Activated effector memory CD4-positive, alpha-beta T cell treated with anti-CD3 and anti-CD28 coated beads, Interleukin-2, amount 50 U/mL, for 16 hours (primary cell): ENCODE measurements at places on chromosomes 4 and X.

DNA sequence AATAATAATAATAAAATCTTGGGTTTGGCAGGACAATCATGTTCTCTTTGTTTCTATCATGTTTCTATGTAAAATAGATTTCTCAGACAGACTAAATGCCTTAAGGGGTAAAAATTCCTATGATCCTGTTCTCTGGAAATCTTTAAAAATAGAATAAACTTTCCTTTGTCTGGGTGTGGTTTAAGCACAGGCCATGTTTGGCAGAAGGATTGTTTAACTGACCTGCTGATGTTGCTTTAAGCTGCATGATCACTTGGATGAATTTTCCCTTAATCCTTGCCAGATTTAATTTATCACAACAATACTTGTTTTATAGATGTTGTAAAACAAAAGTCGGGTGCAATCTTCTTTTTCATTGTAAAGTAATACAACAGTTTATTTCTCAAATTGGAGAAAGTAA is 341.7 kb upstream of the FAT1 start:
- no peak for DNase-seq

- DNase-seq, result no peak
Observed at GRCh38 chrX:48460606-48461005, 9.5 kb downstream of the SLC38A5 start.

DNA sequence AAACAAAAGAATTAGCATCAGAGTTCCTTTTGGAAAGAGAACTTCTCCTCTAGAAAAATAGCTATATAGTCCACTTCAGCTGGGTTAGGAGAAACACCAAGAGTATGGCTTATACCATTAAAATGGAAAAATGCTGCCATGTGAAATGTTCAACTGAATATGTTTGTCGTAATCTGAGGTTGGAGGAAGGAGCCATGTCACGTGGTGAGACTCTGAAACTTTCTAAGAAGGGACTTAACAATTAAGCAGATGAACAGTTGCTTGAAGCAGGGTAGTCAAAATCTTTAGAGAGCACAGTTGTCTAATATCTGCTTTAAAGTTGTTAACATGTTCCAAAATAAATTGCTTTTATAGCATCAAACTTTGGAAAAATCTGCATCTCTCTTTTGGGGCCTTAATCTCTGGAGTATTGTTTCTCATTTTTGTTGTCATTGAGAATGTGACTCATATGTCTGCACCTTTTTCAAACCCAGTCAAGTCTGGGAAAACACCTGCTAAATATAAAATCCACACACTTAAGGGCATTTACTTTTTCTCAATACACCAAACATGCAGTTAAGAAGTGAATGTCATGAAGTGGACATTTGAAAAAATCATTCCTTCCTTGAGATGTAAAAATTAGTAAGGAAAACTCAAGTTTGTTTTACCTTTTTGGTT is 168.8 kb upstream of the PDE5A start:
- no peak for DNase-seq

DNA sequence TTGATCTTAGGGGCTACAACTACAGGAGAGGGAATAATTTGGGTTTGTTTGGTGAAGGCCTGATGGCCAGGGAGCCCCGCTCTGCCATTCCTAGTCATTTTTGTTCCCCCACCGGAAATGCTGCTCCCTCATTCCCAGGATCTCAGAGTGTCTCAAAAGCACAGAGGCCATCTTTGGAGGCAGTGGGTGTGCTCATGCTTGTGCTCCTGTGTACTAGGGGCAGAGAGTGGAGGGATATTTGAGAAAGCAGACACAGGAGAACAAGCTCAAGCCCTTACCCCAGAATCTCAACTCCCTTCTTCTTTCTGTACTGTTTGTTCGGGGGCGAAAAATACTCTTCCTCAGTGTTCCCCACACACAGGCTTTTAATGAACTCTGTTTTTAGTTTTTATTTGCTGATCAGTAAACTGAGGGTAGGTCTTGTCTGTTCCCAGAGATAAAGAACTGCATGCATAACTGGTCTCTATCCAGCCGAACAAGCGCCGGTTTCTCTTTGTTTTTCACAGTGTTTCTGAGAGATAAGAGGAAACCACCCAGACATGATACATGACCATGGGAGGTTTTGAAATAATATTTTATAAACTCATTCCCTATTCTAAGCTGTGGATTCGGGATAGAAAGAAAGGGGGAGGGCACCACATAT is 32.9 kb upstream of the XK start:
- no peak for DNase-seq

DNA sequence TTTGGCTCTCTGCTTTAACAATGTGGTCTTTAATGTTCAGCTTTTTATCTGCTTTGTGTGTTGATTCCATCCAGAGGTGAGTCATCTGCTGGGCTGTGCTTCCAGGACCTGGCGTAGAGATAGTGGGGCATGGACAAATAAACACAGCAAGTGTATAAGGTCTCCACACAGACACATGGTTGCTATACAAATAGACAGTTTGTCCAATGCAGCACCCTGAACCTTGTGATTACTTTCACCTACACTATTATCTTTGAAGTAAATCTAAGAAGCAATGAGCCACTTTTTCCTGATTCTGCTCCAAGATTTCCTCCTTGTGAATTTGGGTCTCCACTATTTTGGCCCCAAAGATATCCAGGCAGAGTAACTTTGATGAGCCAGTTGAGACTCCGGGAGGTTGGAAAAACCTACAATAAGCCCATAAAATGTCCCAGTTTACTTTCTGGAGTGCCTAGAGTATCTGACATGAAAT is 12.1 kb downstream of the PPARGC1A start:
- DNase-seq, result no peak

DNA sequence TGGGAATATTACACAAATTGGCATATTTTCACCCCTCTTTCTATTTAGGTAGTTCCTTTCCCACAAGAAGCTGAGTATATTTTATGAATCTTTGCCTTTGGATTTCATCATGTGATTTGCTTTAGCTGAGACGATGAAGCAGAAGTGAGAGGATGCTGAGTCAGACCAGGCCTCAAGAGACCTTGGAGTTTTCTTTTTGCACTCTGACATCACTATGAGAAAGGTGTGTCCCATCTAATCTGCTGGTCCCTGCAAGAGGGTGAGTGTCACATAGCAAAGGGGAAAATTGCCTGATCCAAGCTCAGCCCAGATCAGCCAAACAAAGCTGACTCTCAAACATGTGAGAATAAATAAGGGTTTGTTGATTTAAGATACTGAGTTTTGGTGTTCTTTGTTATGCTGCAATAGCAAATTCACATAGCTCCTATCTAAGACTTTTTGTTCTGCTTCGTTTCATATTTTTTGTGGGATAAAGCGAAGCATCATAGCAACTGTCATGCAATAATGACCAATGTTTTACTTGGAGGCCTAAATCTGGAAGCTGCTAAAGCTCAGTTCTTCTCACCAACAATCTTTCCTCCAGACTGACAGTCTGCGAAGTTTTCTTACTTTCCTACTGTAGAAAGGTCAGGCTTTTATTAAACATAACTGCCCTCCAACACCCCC is 176.9 kb downstream of the PDHA2 start:
- DNase-seq, result no peak

DNA sequence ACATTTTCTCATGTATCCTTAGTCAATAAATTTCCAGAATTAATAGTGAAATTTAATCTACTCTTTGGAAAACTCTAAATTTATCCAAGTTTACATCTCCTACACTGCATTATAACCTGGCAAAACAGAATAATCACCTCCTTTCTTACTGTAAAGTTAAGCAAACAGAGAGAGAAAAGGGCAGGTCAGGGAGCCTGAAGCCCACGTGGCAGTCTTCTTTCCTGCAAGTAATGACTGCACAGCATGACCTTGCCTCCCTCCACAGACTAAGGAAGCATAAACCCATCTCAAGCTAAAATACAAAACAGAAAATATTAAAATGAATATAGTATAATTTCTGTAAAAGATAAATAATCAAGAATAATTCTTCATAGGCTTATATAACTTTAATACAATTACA is 1153.0 kb downstream of the C4orf33 start:
- no peak for DNase-seq

DNA sequence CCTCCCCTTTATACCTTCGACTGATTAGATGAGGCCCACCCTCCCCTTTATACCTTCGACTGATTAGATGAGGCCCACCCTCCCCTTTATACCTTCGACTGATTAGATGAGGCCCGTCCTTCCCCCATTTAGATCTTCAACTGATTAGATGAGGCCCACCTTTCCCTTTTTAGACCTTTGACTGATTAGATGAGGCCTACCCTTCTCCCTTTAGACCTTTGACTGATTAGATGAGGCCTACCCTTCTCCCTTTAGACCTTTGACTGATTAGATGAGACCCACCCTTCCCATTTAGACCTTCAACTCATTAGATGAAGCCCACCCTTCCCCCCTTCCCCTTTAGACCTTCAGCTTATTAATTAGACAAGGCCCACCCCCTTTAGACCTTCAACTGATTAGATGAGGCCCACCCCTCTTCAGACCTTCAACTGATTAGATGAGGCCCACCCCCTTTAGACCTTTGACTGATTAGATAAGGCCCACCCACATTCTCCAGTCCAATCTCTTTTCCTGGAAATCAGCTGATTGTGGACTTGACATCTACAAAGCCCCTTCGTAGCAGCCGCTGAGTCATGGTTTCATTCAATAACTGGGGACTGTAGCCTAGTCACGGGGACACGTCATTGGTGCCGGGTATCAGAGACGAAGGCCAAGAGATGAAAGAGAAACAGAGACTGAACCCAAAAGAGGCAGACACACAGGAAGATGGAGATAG is 28.8 kb upstream of the IL3RA start:
- no peak for DNase-seq

- DNase-seq, result no peak
Observed at GRCh38 chr4:125663896-125664767, 349.4 kb downstream of the FAT4 start.

DNA sequence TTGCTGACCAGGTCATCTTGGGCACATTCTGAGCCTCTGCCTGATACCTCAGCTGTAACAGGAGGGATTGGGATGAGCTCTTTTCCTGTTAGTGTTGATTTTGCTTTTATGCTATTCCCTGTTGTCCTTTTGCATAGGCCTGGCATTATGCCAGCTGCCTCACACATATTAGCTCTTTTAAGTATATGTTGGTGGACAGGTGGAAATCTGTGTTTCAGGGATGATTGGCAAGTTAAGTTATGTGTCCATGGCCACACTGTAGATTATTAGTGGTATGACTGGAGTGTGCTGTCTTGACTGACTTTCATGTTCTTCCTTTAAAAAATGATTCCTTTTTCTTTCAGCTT is 28.9 kb downstream of the NSD2 start:
- DNase-seq, result no peak

- DNase-seq, result no peak
Observed at GRCh38 chrX:130176354-130176776, 4.6 kb downstream of the RAB33A start.

DNA sequence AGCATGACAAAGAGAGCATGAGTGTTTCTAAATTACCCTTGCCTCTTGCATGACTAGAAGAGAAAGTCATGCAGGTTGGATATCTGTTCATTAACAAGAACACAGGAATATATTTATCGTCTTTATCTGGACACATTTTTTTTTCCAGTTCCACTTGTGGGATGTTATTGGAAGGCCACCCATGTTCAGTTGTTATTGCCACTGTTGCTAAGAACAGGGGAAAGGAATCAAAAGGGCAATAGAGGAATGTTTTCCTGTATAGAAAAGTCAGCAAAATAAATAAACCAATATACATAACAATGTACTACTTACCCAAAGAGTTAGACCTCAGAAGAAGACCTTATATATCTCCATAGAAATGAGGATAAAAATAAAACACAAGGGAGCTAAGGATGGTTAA is 270.1 kb downstream of the QDPR start:
- no peak for DNase-seq

- peak; percentile 49 for DNase-seq
Observed at GRCh38 chr4:6460876-6461275, 11.5 kb downstream of the PPP2R2C start.

DNA sequence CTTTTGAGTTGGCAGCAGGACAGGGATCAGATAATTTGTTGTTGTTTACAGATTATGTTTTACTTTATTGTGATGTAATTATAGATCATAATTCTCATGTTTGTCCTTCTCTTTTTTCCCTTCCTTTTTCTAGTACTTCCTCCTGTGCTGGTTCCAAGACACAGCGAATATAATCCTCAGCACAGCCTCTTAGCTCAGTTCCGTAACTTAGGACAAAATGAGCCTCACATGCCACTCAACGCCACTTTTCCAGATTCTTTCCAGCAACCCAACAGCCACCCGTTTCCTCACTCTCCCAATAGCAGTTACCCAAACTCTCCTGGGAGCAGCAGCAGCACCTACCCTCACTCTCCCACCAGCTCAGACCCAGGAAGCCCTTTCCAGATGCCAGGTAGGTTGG is 58.0 kb downstream of the SMAD1 start:
- DNase-seq, result no peak

DNA sequence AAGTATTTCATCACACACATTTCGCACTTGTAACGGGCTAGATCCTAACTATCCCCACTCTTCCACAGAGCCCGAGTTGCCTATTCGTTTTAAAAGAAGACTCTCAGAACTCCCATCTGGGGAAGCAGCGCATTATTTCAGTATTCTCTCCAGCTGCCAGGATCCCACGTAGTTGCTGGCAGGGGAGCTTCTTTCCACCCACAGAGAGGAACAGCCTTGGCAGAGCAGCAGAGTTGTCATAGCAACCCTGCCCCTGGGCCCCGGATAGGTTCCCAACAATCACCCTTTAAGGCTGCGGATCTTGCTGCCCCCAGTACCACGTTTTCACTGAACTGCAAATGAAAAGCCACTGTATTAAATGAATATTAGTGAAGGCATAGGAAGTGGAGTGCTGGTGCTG is 106.7 kb downstream of the GPM6A start:
- DNase-seq, result no peak

GRCh38 chr4:88753658-88754571 is 56.3 kb upstream of the NAP1L5 start:
- no peak for DNase-seq
